CD4-positive, alpha-beta T cell treated with Interleukin-1 beta for 1 hour (primary cell): ENCODE measurements at places on chromosomes 5 and 9.

- no peak for DNase-seq
Measured at GRCh38 chr9:79023134-79023580, 548.6 kb upstream of the TLE4 start.

DNA sequence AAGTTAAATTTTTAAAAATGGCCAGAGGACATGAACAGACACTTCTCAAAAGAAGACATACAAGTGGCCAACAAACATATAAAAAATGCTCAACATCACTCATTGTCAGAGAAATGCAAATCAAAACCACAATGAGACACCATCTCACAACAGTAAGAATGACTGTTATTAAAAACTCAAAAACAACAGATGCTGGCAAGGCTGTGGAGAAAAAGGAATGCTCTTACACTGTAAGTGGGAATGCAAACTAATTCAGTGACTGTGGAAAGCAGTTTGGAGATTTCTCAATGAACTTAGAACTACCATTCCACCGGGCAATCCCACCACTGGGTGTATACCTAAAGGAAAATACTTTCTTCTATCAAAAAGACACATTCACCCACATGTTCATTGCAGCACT, 168.5 kb upstream of the PIK3R1 start:
- DNase-seq, result no peak

GRCh38 chr5:17991775-17992174, 357.5 kb downstream of the TAF11L14 start:
- no peak for DNase-seq

DNA sequence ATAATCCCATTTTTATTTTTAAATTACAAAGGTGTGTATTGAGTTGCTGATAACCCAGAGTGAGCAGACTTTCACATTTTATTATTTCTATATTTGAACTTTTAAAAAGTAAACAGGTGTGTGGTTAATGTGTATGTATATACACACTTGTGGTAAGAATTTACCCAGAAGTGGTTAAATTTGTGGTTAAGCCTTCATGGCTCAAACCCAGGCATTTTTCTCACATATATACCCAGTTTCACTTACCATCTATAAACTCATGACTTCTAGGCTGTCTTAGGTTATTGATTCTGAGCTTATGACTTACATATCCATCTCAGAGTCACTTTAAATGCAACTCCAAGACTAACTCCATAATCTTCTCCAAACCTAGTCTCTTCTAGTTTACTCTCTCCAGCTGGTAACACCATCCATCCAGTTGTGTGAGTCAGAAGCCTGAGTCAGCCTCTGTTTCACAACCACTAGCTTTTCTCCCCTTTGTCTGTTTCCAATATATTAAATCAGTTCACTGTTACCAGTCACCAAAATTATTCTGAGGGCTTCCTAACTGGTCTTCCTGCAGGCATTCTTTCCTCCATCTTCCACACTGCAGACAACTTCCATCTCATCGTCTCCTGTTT, 20.2 kb downstream of the ZBED3 start:
- DNase-seq, result no peak
